ENCODE measurements at places on chromosomes 3 and 15.

DNA sequence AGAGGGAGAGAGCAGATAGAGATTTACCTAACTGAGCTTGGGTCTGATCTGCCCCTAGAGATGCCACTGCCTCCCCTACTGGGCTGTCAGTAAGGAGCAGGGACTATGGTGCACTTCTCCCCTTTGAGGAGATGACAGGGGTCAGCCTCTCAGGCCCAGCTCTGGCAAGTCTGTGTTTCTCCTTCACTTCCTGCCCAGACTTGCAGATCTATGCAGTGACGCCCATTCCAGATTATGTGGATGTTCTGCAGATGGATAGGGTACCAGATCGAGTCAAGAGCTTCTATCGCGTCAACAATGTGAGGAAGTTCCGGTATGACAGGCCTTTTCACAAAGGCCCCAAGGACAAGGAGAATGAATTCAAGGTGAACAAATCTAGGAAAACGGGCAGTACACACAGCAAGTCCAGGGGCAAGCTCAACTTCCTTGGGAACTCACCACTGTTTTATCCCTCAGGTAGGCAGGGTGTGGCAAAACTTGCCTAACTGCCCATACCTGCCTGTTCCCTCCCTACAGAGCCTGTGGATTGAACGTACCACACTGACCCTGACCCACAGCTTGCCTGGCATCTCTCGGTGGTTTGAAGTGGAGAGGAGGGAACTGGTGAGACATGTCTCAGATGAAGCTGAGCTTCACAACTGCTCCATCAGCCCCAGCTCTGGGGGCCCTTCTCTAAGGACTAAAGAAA, 29.1 kb upstream of the MANF start:
- DNase-seq: no peak

- no peak for DNase-seq
These were observed 45.3 kb upstream of the SPESP1 start for GRCh38 chr15:68885070-68885469.

- no peak for DNase-seq
These were observed 238.2 kb upstream of the C2CD4B start for GRCh38 chr15:62403164-62403809.

GRCh38 chr15:100642950-100643338, 40.6 kb downstream of the ASB7 start:
- DNase-seq: no peak

GRCh38 chr15:32840507-32841245, 122.9 kb downstream of the GREM1 start:
- DNase-seq: no peak

GRCh38 chr3:78940626-78941025, 827.2 kb downstream of the ROBO1 start:
- DNase-seq: no peak

DNA sequence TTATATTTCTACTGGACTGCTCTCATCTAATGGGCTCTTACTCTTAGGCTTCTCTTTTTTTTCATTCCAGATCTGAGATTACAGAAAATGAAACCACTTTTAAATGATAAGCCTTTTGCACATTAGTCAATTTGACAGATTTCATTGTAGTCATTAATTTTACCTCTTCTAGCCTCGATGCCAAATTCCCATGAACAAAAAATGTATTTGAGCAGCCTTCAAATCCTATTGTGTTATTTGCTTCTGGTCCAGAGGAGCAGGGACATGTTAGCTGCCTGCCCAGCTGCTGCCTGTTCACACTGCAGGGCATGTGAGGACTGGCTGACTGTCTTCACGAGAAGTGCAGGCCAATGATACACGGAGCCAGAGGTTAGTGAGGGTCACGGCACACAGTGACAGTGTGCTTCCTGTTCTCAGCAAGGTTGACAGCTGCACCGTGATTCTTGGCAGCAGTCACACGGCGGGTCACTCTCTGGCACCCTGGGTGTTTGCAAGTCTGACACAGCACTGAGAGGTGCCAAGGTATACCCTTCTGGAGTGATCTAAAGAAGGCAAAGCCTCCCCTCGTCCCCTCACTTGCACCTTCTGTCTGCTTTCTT, 40.8 kb downstream of the KAT2B start:
- DNase-seq: no peak

DNA sequence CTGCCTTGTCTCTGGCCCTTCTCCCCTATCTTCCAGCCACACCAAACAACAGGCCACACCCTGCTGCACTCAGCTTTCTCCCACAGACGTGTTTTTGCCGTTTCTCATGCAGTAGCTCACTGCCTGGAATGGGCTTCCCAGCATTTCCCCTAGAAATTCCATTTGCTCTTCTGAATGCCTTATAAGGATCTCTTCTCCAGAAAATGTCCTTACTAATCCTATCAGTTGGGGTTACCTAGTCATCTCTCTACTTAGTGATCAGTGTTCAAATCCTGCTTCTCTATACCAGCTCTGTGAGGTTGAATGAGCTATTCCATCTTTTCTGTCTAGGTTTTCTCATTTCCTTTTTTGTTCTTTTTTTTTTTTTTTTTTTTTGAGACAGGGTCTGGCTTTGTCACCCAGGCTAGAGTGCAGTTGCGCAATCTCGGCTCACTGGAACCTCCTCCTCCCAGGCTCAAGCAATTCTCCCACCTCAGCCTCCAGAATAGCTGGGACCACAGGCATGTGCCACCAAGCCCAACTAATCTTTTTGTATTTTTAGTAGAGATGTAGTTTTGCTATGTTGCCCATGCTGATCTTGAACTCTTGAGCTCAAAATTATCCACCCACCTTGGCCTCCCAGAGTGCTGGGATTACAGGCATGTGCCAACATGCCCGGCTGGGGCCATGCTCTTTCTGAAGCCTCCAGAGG, 98.2 kb upstream of the CHD2 start:
- DNase-seq: no peak

DNA sequence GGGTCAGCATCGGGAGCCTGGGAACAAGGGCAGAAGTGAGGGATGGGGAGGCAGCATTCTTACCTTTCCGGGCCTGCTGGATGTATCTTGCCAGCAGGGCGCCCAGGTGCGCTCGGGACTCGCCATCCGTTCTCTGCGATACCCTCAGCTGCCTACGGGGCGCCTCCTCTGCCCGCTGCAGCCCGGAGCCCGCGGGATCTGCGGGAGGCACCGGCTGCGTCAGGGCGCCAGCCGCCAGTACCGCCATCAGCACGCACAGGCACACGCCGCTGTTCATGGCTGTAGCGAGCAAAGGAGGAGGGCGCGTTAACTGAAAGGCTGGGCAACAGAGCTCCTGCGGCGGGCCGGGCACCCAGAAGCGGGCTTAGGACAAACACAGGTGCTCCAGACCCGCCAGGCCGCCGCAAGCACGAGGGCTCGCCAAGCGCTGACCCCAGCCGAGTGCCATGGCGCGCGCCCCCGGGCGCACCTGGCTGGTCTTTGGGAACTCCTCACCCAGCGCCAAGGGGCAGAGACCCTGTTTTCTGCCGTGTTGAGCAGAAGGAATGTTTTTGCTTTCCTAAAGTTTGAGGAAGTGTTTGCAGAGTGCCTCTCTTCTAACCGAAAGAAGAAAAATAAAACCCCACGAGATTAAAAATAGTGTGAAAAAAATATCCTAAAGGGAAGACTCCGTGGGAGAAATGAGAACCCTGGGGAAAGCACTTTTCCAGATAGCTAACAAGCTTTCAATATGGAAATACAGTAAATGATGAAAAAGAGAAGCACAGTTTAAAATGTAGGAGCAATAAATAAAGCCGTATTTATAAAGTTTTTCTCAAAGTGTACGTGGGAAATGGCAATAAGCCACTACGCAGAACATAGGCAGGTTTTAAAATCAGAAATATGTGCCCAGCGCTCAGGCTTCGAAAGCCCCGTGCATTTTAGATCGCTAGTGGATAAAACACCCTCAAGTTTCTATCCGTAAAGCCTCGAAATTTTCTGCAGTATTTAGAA, 2.3 kb downstream of the CCK start:
- no peak for DNase-seq

- no peak for DNase-seq
These were observed 307.7 kb downstream of the IL5RA start for GRCh38 chr3:2802429-2802828.

DNA sequence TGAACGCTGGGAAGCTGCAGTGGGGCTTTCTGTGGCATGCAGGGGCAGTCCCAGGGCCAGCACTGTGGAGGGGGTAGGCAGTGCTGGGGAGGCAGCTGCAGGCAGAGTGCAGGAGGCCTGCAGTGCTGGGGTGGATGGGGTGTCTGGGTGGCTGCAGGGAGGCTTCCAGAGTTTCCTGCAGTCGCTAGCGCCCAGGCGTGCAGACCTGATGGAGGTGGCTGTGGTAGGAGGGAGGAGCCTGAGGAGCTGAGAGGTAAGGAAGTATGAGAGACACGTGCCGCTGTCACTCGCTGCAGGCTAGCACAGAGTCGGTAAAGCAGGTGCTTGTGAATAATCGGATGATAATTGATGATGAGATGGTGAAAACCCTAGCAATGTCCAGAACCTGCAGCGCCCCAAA, 16.3 kb downstream of the SYNM start:
- DNase-seq: no peak

GRCh38 chr15:74258456-74259291, 22.5 kb downstream of the CCDC33 start:
- DNase-seq: no peak

DNA sequence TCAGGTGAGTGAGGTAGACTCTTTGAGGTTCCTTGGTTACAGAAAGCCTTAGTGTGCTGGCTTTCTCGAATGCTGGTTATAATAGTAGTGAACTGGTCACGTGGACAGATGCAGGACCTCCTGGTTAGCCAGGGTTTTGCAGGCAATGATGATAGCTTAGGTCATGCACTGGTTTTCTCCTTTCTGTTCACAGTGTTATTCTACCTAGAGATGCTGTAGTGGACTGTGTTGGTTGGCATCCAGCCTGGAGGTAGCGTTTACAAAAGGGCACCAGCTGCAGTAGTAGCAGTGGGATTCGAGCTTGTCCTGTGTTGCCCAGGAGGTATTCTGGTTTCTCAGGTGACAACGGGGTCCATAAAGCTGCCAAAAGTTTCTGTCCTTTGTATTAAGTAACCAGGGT, 27.0 kb downstream of the PCCB start:
- DNase-seq: no peak

GRCh38 chr3:117278424-117279190, 569.0 kb downstream of the TUSC7 start:
- no peak for DNase-seq

GRCh38 chr15:94421706-94422105, 190.3 kb downstream of the MCTP2 start:
- no peak for DNase-seq

DNA sequence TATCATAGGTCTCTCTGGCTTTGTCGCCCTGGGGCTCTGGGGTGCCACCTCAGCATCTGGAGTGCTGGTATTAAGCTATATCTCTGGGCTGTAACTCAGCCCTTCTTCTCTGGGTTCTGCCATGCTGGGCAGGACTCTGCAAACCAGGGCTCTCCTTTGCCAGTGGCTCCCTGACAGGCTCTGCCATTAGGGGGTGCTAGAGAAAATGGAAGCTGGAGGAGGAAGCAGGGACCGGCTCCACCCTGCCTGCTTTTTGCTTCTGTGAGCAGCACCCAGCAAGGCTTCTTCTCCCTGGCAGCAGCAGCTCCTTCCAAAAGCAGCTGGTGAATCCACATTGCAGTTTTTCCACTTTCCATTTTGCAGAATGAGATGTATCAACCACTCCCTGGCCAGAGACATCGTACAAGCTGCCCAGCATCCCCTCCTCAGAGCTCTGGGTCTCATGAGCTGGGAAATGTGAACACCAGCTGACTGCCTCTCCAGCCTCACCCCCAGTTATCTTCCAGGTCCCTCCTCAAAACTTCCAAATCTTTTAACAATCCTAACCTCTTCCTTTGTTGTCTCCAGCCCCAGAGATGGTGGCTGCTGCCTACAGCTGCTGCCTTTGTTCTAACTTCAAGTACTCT, 165.0 kb downstream of the ABHD5 start:
- DNase-seq: no peak

GRCh38 chr3:10556312-10556711, 50.9 kb upstream of the ATP2B2 start:
- no peak for DNase-seq

GRCh38 chr15:89072277-89072869, 15.9 kb upstream of the ABHD2 start:
- no peak for DNase-seq

GRCh38 chr3:180469149-180469548, 132.8 kb upstream of the TTC14 start:
- DNase-seq: no peak

GRCh38 chr15:23472678-23473077, 25.6 kb upstream of the GOLGA6L2 start:
- no peak for DNase-seq

DNA sequence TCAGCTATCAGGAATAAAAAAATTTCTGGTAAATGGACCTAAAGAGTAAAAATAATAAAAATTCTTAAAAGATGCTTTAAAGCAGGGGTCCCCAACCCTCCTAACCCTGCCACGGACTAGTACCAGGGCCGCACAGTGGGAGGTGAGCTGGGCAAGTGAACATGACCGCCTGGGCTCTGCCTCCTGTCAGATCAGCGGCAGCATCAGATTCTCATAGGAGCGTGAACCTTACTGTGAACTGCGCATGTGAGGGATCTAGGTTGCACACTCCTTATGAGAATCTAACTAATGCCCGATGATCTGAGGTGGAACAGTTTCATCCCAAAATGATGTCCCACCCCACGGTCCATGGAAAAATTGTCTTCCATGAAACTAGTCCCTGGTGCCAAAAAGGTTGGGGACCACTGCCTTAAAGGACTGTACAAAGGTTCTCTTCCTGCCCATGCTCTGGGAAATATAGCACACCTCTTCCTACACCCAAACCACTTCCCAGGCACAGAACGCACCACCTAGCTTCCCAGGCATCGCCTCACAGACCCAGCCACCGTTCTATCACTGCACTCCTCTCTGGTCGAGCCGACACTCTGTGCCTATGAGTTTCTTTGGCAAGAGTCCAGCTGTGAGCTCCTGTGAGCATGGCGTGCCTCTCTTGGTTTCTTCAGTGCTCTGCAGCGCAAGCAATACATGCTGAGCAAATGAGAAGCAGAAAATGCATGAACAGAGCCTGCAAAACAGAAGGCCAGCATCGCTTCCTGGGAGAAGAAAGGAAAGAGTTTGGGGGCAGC, 104.9 kb downstream of the OCA2 start:
- DNase-seq: no peak

DNA sequence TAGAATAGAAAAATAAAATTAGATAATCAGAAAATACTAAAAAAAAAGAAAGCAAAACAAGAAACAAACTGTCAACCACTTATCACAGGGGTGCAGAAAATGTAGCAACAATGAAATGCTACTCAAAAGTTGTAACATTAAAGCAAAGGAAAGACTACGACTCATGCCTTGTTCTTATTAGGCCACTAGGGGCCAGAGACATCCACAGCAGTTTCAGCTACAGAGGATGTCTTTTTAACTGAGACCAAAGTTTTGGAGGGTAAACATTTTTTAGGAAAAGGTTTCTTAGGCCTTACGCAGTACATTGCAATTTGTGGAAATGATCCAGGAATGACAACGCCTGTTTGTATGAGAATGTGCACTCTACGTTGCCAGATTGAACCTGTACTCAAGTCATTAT, 15.4 kb upstream of the CADM2 start:
- DNase-seq: no peak

GRCh38 chr3:98697225-98697624, 65.9 kb upstream of the ST3GAL6 start:
- DNase-seq: no peak

- no peak for DNase-seq
These were observed 254.0 kb upstream of the IL12A start for GRCh38 chr3:159734681-159735080.

Measured in right renal cortex interstitium (tissue), 3 donors.